AG09319 (cell line): ENCODE measurements at places on chromosomes 13 and 19.

DNA sequence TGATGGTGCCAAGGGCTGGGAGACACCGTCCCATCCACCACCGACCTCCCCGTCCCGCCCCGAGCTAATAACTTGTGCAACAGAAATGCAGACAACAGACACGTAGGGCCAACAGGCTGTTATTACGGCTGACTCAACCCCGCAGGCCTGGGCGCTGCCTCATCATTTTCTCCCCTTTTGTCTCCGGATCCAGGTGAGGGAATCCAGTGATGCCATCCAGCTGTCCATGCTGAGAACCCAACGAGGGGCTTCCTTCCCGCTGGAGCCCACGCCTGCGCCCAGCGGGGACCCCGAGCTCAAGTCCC lies 6.4 kb upstream of the DIRAS1 start:
- no peak for DNase-seq

DNA sequence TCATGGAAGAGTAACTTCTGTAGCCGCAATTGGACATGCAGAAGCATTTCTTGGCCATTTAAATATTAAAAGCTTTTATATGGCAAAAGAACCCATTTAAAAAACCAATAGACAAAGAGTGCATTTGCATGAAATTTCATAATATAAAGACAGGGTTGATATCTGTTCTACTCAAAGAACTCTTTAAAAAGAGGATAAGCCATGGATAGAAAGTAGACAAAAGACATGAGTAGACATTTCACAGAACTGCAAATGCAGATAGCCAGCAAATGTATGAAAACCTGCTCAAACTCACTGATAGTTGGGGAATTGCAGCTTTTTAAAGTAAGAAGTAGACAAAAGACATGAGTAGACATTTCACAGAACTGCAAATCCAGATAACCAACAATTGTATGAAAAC lies 218.1 kb downstream of the SHISA2 start:
- no peak for DNase-seq

GRCh38 chr13:84086847-84087162 lies 204.5 kb upstream of the SLITRK1 start:
- no peak for DNase-seq

DNA sequence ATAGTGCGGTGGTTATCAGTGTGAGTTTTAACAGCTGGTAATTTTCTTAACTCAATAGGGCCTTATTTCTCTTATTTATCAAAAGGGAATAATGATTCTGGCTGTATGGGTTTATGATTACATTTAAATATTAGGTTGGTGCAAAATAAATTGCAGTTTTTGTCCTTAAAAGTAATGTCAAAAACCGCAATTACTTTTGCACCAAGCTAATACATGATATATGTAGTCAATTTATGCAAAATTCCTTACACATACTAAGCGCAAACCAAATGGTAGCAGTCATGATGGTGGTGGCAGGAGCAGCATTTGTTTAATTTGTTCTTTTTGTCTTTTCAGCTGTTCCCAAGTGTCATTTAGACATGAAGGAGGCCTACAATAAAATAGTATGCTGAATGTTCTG lies 1777.1 kb downstream of the OLFM4 start:
- DNase-seq: no peak

DNA sequence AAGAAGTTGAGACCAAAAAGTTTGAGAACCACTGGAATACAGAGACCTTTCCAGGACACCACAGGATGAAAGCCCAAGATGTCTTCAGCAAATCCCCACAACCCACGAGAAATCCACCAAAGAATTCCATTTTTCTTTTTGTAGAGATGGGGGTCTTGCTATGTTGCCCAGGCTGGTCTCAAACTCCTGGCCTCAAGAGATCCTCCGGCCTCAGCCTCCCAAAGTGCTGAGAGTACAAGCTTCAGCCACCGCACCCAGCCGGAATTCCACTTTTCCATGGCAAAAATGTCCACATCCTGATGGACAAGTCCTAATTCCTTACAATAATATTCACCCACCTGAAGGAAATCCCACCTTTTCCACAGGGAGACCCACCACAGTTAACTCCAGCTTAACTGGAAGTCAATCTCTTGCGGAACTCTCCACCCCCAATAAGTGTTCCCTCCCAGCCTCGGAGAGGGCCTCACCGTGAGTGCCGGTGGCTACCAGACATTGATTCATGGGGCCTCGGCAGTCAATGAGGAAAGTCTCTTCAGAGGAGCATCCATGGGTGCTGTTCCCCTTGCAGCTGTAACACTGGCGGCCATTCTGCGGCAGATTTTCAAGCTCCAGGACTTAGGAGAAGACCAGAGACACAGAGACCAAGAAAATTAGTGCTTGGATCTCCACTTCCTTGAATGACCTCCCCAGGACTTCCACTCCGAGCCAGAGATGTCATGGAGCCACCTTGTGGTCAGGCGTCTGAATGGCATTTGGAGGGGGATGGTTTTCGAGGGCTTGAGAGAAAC lies 12.3 kb upstream of the CADM4 start:
- DNase-seq: no peak

DNA sequence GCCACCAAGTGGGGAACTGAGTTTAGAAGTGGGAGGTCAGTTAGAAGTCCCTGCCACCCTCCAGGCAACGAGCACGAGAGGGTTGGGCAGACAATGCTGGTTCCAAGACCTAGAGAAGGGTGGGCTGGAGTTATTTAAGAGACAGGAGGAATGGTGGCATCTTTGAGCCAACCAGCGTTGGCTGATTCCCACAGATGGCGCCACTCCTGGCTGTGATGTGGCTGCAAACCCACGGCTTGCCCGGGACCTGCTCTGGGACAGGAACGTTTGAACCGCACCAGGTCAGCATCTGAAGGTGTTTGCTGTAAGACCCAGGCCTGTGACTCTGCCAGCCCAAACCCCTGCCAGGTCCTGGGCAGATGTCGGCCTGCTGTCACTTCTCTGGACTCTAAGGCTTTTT lies 42.8 kb downstream of the BICRA start:
- DNase-seq: no peak

DNA sequence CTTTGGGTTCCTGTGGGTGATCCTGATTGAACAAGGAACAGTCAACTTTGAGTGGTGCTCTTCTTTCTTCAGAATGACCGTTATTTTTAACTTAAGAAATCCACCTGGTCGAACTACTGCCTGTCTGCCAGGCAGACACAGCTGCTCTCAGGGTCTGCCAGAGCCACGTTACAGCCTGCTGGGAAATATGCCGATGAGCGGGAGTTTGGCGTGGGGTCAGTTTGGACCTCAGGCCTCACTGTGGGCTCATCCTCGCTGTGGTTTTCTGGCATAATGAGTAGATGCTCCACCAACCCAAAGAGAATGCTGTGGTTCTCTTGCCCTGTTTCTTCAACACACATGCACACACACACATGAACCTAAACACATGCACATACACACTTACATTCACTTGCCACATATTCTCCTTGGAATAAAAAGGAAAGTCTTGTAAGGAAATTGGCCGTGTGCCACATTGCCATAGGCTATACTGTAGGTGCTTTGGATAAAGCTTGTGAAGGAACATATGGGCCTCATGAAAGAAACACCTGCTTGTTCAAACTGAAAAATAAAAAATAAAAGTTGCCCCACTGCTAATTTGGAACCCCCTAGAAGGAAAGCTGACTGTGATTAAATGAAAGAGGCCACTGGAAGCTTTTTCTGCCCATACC lies 598.7 kb upstream of the KLF12 start:
- no peak for DNase-seq

GRCh38 chr13:23516190-23516589 lies 54.0 kb upstream of the TNFRSF19 start:
- DNase-seq: no peak

DNA sequence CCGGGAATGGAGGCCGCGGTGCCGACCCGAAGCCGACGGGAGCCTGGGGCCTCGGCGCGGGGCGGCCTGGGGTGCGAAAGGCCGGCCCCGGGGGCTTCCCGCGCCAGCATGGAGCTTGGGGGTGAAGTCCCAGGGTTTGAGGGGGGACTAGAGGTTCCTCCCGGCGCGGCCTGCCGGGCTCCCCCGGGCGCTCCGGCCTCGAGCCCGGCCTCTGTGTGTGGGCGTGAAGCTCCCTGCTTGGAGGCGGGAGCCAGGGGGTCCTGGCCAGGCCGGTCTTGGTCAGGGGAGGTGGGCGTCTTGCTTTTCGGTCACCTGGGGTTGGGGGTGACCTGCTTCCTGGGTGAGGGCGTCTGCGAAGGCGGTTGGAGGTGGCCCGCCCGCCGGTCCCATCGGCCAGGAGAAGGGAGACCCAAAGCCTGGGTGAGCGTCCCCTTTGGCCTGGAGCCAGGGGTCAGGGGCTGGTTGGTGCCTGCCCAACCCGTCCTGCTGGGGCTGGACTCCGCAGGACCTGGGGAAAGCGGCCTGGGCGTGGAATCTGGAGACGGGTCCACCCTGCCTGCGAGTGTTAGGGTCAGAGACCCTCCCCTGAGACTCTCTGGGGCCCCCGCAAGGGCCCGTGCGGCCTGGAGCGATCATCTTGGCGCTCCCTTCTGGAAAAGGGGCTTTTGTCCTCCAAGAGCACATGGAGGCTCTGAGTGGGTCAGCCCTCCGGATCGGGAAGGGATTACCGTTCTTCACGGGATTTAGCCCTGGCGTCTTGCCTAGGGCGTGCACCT lies 535 bp downstream of the BSG start:
- DNase-seq: no peak

GRCh38 chr13:27620377-27621115 lies at the start of gene LNX2:
LNX2 (minus strand) TSS chr13:27620529; CDS start chr13:27581703, 38,826 bp downstream.
- peak; percentile 90 for DNase-seq

DNA sequence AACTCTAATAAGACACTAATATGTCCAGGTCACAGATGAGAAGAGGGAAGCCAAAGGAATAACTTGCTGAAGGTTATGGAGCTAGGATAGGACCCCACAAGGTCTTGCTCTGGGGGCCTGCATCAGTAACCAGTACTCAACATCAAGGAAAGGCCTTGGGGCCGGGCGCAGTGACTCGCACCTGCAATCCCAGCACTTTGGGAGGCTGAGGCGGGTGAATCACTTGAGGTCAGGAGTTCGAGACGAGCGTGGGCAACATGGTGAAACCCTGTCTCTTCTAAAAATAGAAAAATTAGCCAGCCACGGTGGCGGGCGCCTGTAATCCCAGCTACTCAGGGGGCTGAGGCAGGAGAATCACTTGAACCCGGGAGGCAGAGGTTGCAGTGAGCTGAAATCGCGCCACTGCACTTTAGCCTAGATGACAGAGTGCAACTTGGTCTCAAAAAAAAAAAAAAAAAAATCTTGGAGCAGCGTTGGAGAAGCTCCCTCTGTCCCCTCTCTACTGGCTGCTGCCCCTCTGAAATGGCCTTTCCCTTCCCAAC lies 1.8 kb downstream of the LONP1 start:
- no peak for DNase-seq

DNA sequence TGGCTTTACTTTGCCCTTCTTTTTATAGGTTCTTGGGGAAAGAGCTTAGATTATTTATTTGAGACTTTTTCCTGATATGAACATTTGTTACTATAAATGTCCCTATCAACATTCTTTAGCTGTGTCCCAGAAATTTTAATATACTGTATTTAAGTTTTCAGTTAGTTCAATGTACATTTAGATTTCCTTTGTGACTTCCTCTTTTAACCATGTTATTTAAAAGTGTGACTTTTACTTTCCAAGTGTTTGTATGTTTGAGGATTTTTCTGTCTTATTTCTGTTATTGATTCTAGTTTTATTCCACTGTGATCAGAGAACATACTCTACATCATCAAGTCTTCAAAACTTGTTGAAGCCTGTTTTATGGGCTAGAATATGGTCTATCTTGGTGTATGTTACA lies 72.7 kb upstream of the SPRY2 start:
- no peak for DNase-seq

DNA sequence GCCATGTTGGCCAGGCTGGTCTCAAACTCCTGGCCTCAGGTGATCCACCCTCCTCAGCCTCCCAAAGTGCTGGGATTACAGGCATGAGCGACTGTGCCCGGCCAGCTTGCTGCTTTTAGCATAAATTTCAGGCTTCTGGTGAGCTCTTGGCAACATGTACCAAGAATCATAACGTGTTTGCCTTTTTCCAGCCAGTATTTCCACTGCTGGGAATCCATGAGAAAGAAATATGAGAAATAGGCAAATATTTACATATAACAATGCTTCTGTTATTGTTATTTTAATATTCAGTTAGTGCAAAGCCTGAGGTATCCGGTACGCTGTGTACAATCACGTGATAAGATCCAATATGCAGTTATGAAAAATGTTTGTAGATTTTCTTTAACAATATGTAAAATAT lies 29.2 kb upstream of the CERS4 start:
- DNase-seq: no peak

DNA sequence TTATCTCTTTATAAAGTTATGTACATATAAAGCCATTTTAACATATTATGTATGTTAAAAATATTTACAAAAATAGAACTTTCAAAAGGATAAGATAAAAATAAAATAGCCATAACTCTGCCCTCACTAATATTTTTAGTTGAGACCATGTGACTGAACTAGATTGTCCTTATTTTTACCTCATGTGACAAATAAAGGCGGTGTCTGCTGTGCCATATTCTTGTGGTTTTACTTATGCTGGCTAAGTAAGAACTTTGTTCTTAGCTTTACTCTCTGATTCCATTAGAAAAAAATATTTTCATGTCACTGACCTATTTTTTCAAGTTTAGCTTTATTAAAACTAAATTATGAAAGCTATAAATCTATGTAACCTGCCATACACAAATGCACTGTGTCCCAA lies 135.6 kb upstream of the TSC22D1 start:
- no peak for DNase-seq

DNA sequence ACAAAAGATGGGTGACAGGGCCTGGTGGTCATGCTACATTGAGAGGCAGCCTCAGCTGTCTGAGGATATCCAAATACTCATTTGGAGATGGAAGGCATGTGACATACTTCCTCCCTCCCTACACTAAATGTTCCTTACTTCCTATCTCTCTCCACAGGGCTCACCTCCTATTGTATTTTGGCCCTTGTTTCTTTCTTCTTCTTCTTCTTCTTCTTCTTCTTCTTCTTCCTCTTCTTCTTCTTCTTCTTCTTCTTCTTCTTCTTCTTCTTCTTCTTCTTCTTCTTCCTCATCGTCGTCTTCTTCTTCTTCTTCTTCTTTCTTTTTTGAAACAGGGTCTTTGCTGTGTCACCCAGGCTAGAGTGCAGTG lies 71.8 kb upstream of the POMP start:
- no peak for DNase-seq

- no peak for DNase-seq
These were observed 427.0 kb upstream of the KLF12 start for GRCh38 chr13:74561155-74561554.

GRCh38 chr19:55111238-55111831 lies 6.1 kb downstream of the PPP1R12C start:
- DNase-seq: no peak

DNA sequence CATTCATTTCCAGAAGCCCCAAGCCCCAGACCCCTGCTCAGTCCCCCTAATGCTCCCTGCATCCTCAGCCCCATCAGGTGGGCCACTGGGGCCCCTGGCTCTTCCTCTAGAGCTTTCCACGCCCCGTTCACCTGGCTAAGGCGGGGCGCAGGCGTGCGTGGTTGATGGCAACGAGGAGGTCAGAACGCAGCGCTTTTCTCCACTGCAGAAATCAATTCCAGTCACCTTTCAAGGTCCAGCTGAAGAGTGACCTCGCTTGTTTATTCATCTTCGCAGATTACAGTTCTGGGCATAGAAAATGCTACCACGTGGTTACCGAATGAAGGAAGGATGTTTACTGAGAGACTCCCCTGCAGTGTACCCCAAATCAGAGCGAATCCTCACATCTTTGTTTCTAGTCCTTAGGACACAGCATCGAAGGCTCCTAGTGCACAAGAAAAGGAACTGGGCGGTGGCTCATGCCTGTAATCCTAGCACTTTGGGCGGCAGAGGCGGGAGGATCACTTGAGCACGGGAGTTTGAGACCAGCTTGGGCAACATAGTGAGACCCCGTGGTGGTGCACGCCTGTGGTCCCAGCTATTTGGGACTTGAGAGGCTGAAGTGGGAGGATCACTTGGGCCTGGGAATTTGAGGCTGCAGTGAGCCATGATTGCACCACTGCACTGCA lies 828 bp upstream of the PBX4 start:
- DNase-seq: no peak
